Neural progenitor cell (in vitro differentiated cells): ENCODE measurements at places on chromosomes 5 and 9. TPM values are rescaled to one million over a fixed set of nuclear protein-coding genes. Genes with fewer than 3 reads are reported as not detected.
A peak's percentile ranks its signal among the peaks of the same experiment; 100 is the strongest.

The CTNNA1 gene
- total RNA-seq = 267 and 305 TPM in 2 replicates

- DNase-seq = no peak
Measured at GRCh38 chr9:108549184-108549583, 306.6 kb downstream of the ACTL7B start.

GRCh38 chr9:15509931-15510788 lies 610 bp downstream of the PSIP1 start:
- DNase-seq = peak; percentile 82

The CDC23 gene
- 62.8 and 83.3 TPM in 2 replicates for total RNA-seq

The IL13 gene
- not detected in 2 replicates for total RNA-seq

The SLC34A1 gene
- not detected in 2 replicates for total RNA-seq

DNA sequence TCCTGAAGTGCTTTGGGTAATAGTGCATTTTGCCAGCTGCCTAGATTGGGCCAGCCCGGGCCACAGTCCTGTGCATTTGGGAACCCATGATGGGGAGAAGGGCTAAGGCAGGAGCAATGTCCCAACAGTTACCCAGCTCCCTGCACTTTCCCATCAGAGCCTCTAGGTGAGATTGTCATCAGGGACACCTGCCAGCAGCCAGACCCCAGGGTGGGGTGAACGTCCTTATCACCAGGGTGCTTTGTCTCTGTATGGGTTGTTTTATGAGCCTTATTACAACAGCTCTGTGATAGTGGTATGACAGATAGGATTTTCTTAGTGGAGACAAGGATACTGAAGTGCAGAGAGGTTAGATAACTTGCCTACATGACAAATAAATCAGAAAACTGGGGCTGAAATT lies 365.7 kb downstream of the OSTF1 start:
- no peak for DNase-seq

The FBXW5 gene
- 21.5 and 85.1 TPM in 2 replicates for total RNA-seq

DNA sequence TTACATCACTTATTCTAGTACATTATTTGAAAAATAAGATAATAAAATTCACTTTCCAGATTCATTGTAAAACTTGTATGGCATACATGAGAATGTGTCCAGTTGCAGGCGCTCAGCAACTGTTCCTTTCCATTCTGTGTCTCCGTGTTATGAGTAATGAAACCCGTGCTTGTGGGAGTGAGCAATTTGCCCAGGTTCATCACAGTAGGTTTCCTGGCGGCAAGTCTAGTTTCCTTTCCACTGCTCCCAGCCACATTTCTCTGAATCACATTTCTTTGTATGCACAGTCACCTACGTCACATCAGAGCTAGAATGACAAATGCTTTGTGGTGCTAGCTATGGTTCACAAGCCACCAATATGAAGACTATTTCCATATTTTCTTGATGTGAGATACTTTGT lies 39.9 kb downstream of the MOCS2 start:
- no peak for DNase-seq

DNA sequence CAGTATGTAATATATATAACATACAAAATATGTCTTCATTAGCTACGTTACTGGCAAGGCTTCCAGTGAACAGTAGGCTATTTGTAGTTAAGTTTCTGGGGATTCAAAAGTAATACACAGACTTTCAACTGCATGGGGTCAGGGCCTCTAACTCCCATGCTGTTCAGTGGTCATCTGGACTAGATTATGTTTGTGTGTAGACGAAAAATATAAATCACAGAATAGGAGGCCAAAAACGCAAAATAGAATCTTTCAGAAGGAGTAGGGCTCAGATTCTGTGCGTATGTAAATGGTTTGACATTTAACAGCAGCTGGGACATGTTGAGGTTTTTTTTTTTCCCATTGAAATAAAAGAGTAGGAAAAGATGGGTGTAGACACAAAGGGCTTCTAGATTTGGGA lies 1048.7 kb upstream of the WWC1 start:
- DNase-seq = no peak

- no peak for DNase-seq
Measured at GRCh38 chr9:88954066-88954465, 37.2 kb upstream of the S1PR3 start.

DNA sequence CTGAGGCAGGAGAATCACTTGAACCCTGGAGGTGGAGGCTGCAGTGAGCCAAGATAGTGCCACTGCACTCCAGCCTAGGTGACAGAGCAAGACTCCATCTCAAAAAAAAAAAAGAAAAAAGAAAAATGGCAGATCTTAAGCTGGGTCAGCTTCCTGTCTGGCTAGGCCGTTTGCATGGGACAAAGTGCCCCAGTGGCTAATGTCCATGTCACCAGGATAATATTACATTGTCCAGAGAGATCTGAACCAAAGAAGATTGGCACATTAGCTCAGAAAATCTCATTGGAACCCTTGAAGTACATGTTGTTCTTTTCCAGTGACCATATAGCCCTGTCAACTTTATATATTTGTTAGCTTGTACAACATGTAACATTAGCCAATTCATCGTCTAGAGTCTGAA lies 59.2 kb upstream of the DAB2IP start:
- no peak for DNase-seq

- DNase-seq = no peak
Measured at GRCh38 chr9:134315716-134316448, 10.4 kb upstream of the RXRA start.

The ANKRD18A gene
- total RNA-seq = 2.3 and 3.0 TPM in 2 replicates

DNA sequence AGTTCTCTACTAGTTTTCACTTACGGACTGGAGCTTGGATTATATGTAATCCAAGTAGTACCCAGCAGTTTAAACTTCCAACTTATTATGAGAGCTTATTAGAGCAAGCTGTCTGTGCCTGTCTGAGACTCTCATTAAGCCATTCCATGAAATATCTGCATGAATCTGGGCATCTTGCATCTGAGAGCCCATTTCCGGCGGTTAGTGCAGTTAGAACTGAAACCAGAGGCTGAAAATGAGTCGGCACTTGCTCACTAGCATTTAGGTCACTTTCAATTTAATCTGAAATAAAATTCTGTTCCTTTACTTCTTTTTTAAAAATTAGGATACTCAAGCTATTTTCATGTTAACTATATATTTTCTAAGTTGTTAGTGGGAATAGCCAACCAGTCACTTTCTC lies 102.2 kb downstream of the MEGF10 start:
- no peak for DNase-seq

GRCh38 chr9:122040561-122041242 lies 52.4 kb downstream of the TTLL11 start:
- DNase-seq = no peak

DNA sequence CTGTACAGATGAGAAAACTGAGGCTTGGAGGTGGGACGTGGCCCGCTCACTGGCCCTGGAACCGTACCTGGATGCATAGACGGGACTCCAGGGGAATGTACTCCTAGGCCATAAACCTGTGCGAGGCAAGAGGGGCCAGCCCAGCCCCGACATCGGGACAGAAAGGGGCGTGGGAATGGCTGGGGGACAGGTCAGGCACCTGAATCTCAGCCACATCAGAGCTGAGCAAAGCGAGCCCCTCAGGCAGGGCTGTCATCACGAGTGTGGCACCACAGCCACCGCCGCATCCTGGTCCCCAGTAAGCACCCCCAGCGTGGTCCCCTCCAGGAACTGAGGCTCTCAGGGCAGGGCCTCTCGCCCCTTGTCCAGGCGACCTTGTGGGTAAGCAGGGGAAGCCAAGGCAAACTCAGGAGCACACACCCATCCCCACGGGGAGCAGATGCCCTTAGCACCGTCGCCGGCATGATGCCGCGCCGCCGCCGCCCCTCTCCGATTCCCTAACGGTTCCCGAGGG lies 16.5 kb downstream of the NACC2 start:
- peak; percentile 1 for DNase-seq

DNA sequence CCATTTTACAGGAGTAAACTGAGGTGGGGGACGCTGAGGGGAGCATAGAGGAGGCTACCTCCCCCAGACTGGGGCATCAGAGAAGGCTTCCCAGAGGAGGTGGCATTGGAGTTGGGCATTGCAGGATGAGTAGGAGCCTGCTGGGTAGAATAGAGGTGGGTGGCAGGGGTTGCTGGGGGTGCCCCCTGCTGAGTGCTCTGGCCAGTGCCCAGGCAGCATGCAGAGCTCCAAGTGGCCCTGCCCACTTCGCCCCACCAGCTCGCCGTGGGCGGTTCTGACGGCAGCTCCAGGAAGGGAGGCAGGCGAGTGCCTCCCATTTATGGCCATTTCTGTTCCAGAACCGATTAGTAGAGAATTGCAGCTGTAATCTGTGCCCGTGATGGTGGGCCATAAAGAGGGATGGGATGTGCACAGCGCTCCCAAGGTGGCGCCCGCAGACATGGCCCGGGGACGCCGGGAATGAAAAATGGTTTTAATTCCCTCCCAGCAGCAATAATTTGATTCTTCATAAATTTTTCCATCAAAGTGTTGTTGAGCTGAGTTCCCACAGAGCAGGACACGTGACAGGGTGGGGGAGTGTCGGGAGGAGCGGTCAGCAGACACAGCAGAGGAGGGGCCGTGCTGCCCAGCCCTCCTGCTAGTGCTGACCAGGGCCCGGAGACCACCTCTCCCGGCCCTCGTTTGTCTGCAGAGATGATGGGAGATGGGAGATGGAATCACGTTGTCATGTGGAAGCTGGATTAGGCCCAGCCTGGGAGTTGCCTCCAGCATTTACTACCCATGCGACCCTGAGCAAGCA lies 75.5 kb downstream of the LMX1B start:
- DNase-seq = no peak

The MLANA gene
- not detected in 2 replicates for total RNA-seq

DNA sequence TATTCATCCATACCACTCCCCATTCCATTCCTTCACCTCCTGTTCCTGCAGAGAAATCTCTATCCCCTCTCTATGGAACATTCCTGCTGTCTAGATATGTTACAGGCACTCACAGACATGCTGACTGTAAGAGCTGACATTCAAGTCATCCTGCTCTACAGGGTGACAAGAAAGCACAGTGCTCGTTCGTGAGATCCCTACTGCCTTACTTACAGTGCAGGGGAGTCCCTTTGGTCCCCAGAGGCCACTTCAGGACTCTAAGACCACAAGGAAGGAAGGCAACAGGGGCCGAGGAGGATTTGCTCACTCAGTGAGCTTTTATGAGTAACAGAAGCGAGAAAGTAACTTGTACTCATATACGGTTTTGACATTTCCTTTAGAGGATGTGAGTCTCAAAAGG lies 110.5 kb downstream of the GAS1 start:
- no peak for DNase-seq

DNA sequence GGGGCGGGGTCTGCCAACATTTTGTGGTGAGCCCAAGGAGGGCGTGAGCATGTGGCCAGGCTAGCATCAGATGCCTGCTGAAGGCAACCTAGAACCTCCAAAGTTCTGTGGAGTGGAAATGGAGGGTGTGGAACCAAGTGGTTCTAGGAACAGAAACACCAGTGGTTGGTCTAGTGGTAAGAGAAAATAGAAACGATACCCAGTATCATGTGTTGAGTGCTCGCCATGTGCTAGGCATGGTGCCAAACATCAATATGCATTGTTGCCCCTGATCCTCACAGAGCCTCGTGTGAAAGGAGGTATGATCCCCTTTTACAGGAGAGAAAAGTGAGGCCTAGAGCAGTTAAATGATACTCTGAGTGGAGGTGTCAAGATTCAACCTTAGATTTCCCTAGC lies 31.5 kb upstream of the MVB12B start:
- DNase-seq = no peak

GRCh38 chr5:146365618-146366017 lies 27.0 kb downstream of the POU4F3 start:
- DNase-seq = peak; percentile 32

- no peak for DNase-seq
Measured at GRCh38 chr5:81239613-81240012, 6.5 kb downstream of the CKMT2 start.

- DNase-seq = peak; percentile 1
Measured at GRCh38 chr5:35442885-35443639, 174.6 kb upstream of the SPEF2 start.

DNA sequence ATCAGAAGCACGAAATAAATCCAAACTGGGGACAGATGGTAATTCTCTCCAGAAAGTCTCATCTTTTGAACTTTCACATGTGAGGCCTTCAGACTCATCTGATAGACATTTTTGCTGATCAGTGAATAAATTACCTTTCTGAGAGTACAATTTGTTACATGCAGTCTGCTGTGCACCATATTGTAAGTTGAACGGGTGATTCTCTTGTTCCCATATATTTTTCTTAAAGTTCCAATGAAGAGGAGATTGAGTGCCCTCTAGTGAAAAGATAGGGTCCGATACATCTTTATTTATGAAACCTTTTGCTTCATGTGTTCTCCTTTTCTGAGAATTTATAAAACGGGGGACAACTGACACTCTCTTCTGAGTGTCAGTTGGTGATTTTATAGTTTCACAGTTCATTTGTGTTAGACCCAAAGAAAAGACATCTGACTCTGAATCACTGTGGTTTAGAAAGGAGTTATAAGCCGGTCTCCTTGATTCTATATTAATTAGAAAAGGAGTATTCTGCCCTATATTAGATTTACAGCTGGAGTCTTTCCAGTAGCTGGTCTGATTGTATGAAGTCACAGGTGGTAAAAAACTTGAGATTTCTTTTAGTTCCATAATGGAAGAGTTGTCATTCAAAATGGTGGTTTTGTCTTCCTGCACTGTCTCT lies 30.4 kb downstream of the GNG10 start:
- no peak for DNase-seq

The NSUN2 gene
- total RNA-seq = 54.0 and 65.4 TPM in 2 replicates

DNA sequence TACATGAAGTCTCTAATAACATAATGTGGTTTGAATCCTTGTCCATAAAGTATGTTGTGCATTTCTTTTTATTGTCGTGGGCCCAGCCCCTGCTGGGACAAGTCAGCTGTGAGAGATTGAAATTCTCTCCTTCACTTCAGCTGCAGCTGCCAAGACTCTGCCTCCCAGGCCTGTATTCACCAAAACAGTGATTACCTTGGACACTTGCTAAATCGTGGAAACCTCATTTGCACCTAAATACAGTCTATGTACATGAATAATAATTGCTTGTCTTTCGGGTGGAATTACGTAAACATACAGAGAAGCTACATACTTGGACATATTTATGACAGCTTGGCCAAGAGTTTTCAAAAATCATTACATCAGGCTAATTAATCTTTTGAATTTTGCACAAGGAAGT lies 898.5 kb upstream of the SEMA6A start:
- peak; percentile 65 for DNase-seq

The GPX3 gene
- 17.9 and 22.4 TPM in 2 replicates for total RNA-seq

- no peak for DNase-seq
Measured at GRCh38 chr5:179777909-179778308, 15.9 kb upstream of the LTC4S start.

GRCh38 chr5:34863946-34864345 lies 25.0 kb downstream of the TTC23L start:
- DNase-seq = no peak
